NCI-H748 treated with DMSO at 0.1 percent for 48 hours (cell line): ENCODE measurements at places on chromosomes 5 and 9.

DNA sequence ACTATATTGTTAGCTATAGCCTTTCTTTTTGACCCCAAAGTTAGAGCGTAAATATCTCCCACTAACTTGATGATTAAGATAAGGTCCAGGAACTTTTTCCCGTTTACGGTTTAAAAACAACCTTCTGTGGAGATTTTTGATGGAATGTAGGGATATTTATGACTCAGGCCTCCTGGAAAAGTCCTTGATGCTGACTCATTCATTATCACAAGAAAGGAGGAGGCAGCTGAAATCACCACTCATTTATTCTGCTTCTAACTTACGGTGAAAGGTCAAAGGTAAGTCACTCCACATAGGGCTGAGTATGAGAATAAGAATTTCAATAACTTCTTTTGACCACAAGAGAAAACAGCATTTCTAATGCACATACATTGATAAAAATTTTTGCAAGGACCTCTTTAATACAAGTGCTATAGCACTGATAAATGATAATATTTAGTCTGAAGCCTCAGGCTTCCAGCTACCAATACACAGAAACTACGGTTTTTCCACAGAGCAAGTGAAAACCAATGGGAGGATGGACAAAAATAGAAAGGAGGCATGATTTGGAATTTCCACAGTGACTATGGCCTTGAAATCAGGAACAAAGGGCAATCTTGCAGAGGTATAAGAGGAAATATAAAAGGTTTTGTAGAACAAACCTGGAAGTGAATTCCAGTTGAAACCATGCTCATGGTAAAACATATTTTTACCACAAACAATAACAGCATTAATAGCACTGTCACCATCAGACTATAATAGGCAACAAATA, 146.5 kb downstream of the PPP2R2B start:
- no peak for DNase-seq

DNA sequence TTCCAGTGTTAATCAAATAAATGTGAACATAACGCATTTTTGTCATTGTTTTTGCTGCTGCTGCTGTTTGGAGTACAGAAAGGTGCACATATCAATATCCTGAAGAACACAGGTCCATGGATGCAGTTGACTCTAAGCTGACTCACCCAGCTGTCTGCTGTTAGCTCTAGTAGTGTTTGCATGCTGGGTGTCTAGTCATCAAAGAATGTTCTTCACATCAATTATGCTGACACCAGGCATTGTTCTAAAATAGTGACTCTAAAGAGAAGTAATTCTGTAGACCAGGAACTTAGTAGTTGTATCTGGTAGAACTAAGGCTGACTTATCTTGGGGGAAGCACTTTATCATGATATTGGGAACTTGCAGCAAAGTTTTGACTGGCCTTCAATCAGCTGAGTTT, 55.7 kb upstream of the DPYSL3 start:
- no peak for DNase-seq

- DNase-seq, result no peak
These were observed 848.8 kb downstream of the MAT2B start for GRCh38 chr5:164354139-164354751.

DNA sequence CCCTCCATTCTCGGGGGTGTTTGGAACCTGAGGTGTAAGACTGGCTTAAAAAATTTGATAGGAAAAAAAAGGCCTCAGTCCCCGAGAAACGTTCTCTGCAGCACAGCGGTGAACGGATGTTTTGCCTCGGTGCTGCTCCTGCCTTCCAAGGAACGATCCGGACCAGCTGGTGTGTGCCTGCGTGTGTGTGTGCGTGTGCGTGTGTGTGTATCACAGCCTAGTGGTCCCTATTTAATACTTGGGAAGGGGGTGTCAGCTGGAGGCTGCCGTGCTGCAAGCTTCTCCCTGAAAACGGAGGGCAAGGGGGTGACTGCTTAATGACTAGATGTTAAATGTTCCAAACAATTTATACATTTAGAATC, 76.9 kb downstream of the LHX2 start:
- DNase-seq, result no peak

DNA sequence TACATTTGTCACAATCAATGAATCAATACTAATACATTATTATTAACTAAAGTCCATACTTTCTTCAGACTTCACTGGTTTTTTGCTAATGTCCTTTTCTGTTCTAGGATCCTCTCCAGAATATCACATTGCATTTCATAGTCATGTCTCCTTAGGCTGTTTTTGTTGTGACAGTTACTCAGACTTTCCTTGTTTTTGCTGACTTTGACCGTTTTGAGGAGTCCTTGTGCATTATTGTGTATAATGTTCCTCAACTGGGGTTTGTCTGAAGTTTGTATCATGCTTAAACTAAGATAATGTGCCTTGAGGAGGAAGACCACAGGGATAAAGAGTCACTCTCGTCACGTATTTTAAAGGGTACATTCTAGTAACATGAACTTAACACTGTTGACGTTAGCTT, 376.9 kb downstream of the NTRK2 start:
- DNase-seq, result no peak

DNA sequence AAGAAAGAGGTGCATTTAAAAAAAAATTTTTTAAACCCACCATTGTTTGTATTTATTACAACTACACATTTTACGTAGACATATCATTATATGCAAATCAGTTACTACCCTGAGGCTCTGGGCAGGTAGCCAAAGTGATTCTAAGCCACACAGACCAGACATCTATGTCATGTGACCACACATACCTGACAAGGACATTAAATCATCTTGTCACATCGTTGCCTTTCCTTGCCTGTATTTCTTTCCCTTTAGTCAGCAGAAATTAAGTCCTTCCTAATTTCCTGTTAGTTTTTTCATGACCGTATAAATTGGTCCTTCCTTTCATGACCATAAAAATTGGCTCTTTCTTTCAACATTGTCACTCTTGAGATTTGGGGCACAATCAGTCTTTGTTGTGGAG, 134.2 kb upstream of the MARCHF11 start:
- DNase-seq, result peak; percentile 87
